Hematopoietic multipotent progenitor cell treated with erythropoietin and hydrocortisone succinate and interleukin-3 and kit ligand, for 8 days (in vitro differentiated cells): ENCODE measurements at places on chromosomes 1 and 21.

DNA sequence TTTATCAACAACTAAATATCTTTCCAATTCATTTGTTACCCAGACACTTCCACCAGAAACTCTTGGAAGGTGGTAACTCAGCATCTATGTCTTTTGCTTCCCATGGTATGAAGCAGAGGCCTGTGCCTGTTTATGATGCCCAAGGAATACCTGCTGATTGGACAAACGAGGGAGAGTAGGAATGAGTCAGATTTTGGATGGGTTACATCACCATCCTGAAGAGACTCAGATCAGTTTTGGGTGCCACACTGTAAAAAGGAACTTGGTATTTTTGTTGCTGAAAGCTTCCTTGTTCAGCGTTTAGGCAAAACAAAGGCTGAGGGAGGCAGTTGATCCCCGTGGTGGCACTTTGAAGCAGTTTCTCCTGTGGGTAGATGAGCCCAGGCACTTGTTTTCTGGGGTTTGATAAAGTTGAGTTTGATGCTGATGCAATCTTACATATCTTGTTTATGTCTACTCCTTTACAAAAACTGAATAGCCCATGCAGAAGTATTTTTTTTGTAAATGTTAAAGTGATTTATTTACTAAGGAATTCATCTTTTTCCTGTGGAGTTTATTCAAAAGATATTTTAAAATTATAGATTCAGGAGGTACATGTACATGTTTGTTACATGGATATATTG is 26.7 kb upstream of the CYP4X1 start:
- no peak for DNase-seq

DNA sequence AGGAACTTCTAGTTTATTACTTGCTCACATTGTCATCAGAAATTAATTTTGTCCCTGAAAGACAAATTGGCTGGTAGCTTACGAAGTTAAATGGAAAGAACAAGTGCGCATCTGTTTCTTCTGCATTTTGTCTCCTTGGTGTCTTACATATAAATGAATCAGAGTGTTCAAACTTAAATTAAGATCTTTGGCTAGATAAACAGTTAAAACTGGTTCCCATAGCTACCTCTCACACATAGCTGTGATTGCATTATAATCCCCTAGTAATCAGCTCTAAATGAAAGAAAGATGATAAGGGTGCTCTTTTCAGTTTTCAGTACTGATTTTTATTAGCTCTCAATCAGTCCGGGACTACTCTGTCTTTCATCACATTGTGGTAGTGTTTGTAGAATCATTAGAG is 124.2 kb upstream of the LMO4 start:
- no peak for DNase-seq

GRCh38 chr1:195697130-195697529 is 911.1 kb downstream of the KCNT2 start:
- no peak for DNase-seq

GRCh38 chr1:194535369-194535768 is 1349.0 kb upstream of the B3GALT2 start:
- DNase-seq: peak; percentile 75

- no peak for DNase-seq
These were observed 2.6 kb downstream of the PUM1 start for GRCh38 chr1:31062867-31063380.

DNA sequence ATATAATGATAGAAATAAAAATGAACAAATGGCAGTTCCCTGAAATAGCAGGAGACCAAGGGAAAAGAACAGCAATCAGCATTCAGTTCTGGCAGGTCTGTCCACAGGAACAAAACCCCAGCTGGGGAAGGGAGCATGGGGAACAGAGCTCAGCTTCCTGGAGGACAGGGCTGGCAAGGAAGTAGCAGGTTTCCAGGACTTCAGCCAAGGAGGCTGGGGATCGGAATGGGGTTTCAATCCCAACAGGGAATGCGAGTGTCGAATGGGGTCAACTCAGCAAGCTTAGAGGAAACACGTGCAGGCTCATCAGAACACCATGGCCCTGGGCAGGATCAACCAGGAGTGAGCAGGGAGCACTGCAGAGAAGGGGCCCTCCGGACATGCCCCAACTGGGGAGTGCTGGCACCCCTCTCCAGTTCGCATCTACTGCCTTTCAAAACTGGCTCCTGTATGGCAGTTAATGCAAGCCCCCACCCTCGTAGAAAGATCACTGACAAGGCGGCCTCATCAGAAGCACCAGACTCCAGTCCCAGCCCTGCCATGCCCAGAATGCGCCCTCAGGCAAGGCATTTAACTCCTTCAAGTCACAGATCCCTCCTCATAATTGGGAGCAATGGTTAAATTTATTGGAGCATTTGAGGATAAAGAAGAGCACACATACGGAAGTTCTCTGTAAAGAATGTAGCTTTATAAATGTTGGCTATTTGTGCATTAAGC is 72.4 kb downstream of the SEC16B start:
- DNase-seq: no peak

GRCh38 chr1:157111396-157112165 is 12.0 kb upstream of the ETV3L start:
- DNase-seq: no peak

DNA sequence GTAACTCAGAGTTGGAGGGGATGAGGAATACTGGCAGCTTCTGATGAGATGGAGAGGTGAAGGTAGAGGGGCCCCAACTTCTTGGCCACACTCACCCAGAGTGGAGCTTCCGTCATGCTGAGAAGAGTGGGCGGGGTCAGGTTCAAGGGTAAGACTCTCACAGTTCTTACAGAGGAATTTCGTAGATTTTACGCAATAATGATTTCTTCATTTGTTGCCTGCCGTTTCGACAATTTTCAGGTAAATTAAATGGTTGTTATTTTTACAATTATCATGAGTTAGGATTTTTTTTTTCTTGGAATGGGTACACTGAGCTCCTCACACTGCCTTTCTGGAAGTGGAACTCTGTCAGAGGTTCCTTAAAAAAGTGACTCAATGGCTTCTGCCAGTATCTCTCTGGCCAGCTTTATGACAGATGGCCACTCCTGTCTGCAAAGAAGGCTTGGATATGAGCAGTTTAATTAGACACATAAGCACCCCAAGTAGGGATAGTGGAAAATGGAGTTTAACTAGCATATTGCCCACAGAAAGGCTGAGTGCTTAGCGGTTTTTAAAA is 13.8 kb upstream of the NLRP3 start:
- DNase-seq: no peak

GRCh38 chr1:101175886-101176285 is 60.9 kb upstream of the S1PR1 start:
- no peak for DNase-seq

GRCh38 chr1:41328780-41329640 is 32.2 kb upstream of the FOXO6 start:
- DNase-seq: no peak

- DNase-seq: no peak
These were observed 106.1 kb downstream of the PDE9A start for GRCh38 chr21:42759594-42759927.
